IMR-90 (cell line): ENCODE measurements at places on chromosomes 1 and 21. TPM values are rescaled to one million over a fixed set of nuclear protein-coding genes. Genes with fewer than 3 reads are reported as not detected.

HTR6 gene
- not detected in 2 replicates for total RNA-seq

DNA sequence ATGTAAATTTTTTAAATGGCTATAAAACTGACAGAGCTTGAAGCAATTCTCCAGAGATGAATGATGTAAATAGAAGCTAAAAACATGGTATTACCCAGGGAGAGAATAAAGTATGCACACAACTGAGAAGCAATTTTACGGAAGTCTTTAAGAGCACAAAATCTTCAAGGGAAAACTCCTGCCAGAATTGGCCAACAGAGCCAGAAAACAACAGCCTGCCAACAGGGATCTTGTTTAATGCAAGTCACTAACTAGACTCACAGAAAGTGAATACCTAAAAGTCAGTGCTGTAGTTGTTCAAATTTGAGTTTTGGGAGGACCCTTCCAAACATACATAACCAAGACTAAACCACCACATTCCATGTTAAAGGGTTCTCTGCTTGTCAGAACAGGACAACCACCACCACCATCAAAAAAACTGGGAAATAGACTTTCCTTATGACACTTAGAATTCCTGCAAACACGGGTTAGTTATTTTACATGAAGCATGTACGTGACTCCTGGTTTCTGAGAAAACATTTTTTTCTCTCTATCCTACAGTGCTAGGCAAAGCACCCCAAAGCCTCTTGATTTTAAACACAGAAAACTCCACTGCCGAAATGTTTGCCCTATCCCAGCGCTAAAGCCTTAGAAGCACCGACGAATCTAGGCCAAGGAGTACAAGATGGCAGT lies 1.6 kb downstream of the EPS15 start:
- peaks cover 9% of the 10 kb centered on the region for H3K4me1 ChIP-seq
- no peaks in the 10 kb centered on the region for H3K27me3 ChIP-seq
- no peaks in the 10 kb centered on the region for H3K36me3 ChIP-seq
- H3K4me3 ChIP-seq: peak overlapping the region; percentile 98
- peak overlapping the region; percentile 66 for H3K27ac ChIP-seq
- peak; percentile 11 for DNase-seq

GRCh38 chr1:7199077-7199779 lies 414.0 kb downstream of the CAMTA1 start:
- no peaks in the 10 kb centered on the region for H3K36me3 ChIP-seq
- no peaks in the 10 kb centered on the region for H3K4me1 ChIP-seq
- H3K27me3 ChIP-seq: no peaks in the 10 kb centered on the region; the same call in 1 of the 2 replicates
- H3K4me3 ChIP-seq: no peak overlapping the region
- no peak for DNase-seq

- no peak for DNase-seq
- H3K27ac ChIP-seq: no peak overlapping the region
- H3K4me1 ChIP-seq: peaks cover 18% of the 10 kb centered on the region
These were observed 109.6 kb downstream of the ZBTB18 start for GRCh38 chr1:244160455-244161235.

DNA sequence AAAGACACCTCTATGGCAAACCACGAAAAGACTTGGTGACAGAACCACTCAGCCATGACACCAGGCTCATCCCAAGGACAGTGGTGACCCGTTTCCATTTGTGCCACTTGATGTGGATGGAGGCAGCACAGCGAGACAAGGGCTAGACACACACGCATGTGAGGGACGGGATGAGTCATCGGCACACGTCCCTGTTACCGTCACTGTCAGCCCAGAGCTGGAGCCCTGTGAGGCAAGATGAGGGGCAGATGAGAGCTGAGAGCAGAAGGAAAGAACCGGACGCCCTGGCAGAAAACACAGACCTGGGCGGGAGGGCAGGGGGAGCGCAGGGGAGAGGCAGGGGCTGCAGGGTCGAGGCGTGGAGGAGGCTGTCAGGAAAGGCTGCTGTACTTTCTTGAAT lies 57.8 kb downstream of the SIK1 start:
- H3K27me3 ChIP-seq: no peaks in the 10 kb centered on the region; the same call in 1 of the 2 replicates
- H3K4me3 ChIP-seq: no peak overlapping the region
- no peaks in the 10 kb centered on the region for H3K4me1 ChIP-seq
- peak; percentile 46 for DNase-seq
- no peaks in the 10 kb centered on the region for H3K36me3 ChIP-seq
- H3K27ac ChIP-seq: no peak overlapping the region

DNA sequence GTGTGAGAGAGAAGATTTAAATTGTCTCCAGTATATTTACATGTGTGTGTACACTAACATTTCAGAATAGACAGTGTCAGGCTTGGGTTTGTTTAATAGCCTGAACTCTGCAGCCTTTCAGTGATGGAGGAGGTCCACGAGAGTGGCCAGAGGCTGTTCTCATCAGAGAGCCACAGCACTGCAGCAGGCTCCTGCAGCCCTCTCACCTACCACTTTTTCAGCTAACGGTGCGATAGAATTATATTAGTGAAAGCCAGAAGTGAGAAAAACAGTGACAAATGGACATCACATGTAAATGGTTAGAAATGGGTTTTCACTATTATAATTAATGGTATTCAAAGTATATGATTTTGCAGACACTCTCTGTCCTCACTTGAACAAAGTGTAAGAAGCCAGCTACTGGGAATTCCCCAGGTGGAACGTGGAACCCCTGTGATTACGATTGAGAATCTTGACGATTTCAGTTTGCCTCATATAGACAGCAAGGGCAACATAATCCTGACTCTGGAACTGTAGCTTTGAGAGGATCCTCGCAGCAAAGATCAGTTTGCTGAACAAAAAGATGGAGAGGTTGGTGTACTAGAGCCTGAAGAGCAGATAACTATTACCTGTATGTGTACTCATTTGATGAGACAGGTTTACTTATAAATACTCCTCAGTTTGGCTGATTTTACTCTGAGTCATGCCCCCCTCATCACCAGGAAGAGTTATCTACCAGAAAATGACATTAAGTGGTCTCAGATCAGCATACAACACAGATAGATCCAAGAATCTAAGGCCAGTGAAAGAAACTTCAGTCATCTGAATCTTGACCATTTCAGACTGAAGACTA lies 31.4 kb downstream of the IFI16 start:
- peaks cover 4% of the 10 kb centered on the region; the same call in 1 of the 2 replicates for H3K4me1 ChIP-seq
- no peaks in the 10 kb centered on the region for H3K27me3 ChIP-seq
- DNase-seq: no peak
- peaks cover 33% of the 10 kb centered on the region for H3K36me3 ChIP-seq

CAMK2N1 gene
- 10.2 and 28.9 TPM in 2 replicates for total RNA-seq

DNA sequence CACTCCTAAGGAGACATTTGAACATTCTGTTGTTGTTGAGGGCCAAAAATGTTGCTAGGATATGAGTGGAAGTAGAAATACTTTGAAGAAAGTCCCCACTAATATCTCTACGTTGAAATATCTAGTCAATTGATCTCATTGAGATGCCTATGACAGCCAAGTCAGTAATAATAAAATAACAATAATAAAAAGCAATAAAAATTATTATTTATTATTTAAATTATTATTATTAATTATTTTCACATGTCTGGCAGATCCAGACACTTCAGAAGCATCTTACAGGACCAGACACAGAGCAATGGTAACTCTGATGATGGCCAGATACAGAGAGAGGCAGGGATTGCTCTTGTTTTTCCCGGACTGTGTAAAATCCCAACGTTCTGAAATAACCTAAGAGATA lies 143.5 kb upstream of the PALMD start:
- no peak overlapping the region for H3K27ac ChIP-seq
- DNase-seq: no peak
- H3K27me3 ChIP-seq: no peaks in the 10 kb centered on the region
- no peak overlapping the region for H3K4me3 ChIP-seq

PPIAL4G gene
- not detected in 2 replicates for total RNA-seq

KCNH1 gene
- total RNA-seq: 0.54 and 0.56 TPM in 2 replicates

DNA sequence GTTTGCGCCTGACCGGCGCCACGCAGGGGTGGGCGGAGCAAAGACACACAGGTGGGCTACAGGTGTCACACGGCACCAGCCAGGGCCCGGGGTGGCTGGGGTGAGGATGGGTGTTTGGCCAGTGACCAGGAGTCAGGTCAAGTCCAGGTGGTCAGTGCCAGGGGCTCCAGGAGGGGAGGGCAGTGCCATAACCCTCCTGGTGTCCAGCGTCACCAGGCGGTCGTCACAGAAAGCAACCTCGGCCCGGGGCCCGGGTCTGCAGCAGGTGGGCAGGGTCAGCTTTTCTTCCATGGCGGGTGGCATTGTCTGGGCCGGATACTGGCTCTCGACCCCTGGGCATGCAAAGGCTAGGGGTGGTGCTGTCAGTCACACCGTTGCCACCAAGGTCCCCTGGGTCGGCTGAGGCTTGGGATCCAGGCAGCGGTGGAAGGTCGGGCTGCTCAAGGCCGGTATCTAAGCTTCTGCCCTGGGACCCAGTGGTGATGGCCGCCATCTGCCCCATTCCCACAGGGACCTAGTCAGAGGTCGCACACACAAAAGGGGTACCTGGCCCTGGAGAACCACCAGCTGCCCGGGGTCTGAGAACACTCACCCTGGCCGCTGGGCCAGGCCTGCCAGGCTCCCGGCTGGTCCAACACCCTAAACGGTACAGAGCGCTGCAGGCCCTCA lies 1.8 kb downstream of the FNDC10 start:
- H3K27me3 ChIP-seq: peaks cover 24% of the 10 kb centered on the region
- no peak overlapping the region for H3K4me3 ChIP-seq
- H3K4me1 ChIP-seq: peaks cover 10% of the 10 kb centered on the region; the same call in 1 of the 2 replicates
- H3K27ac ChIP-seq: no peak overlapping the region
- H3K36me3 ChIP-seq: no peaks in the 10 kb centered on the region
- no peak for DNase-seq

GRCh38 chr1:81325397-81325796 lies 475.3 kb upstream of the ADGRL2 start:
- no peak overlapping the region for H3K27ac ChIP-seq
- H3K4me1 ChIP-seq: no peaks in the 10 kb centered on the region
- H3K36me3 ChIP-seq: no peaks in the 10 kb centered on the region
- H3K4me3 ChIP-seq: no peak overlapping the region

SYT11 gene
- 37.8 and 43.7 TPM in 2 replicates for total RNA-seq

- peaks cover under 1% of the 10 kb centered on the region; the same call in 1 of the 2 replicates for H3K36me3 ChIP-seq
- H3K27ac ChIP-seq: no peak overlapping the region
- H3K27me3 ChIP-seq: no peaks in the 10 kb centered on the region
- peak; percentile 27 for DNase-seq
- H3K4me3 ChIP-seq: no peak overlapping the region
These were observed 144.5 kb downstream of the C1orf21 start for GRCh38 chr1:184531296-184531695.

GRCh38 chr1:115651391-115651790 lies 9.6 kb downstream of the VANGL1 start:
- H3K36me3 ChIP-seq: no peaks in the 10 kb centered on the region; the same call in 1 of the 2 replicates
- no peaks in the 10 kb centered on the region for H3K27me3 ChIP-seq
- no peak for DNase-seq
- H3K4me3 ChIP-seq: no peak overlapping the region

- DNase-seq: no peak
- H3K36me3 ChIP-seq: no peaks in the 10 kb centered on the region
- H3K27me3 ChIP-seq: no peaks in the 10 kb centered on the region
- H3K27ac ChIP-seq: no peak overlapping the region
- H3K4me3 ChIP-seq: no peak overlapping the region
These were observed 52.8 kb upstream of the USP25 start for GRCh38 chr21:15676935-15677334.

CHI3L2 gene
- total RNA-seq: 0.18 TPM in 1 of 2 replicates, not detected in the other

SYNC gene
- 103 and 139 TPM in 2 replicates for total RNA-seq

- no peak overlapping the region for H3K4me3 ChIP-seq
- no peak overlapping the region for H3K27ac ChIP-seq
- no peaks in the 10 kb centered on the region for H3K36me3 ChIP-seq
- H3K4me1 ChIP-seq: no peaks in the 10 kb centered on the region
- no peaks in the 10 kb centered on the region for H3K27me3 ChIP-seq
These were observed 1.5 kb downstream of the RGS18 start for GRCh38 chr1:192159781-192160180.

DNA sequence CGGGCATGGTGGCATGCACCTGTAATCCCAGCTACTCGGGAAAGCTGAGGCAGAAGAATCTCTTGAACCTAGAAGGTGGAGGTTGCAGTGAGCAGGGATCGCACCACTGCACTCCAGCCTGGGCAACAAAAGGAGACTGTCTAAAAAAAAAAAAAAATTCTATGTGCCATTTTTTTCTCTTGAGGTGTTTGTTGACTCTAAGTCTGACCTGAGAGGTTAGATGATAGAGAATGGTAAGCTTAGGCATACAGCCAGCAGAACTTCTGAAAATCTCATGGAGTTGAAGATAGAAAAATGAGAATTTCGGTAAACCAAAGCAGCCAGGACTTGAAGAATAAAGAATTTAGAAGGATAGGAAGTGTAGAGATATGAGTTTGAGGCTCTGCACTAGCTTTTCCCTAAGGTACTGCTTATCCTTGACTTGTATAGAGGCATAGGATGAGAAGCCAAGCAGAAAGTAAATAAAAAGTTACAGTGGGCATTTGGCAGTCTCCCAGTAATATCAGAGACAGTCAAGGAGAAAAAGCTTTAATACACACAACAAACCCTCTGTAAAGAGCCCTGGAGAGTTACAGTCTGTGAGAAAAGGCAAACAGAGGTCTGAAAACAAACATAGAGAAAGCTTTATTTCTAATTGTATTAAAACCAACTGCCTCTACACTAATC lies 24.3 kb downstream of the F13B start:
- no peak overlapping the region for H3K27ac ChIP-seq
- H3K36me3 ChIP-seq: no peaks in the 10 kb centered on the region
- no peaks in the 10 kb centered on the region for H3K27me3 ChIP-seq
- no peak overlapping the region for H3K4me3 ChIP-seq
- DNase-seq: no peak
- no peaks in the 10 kb centered on the region for H3K4me1 ChIP-seq

DNA sequence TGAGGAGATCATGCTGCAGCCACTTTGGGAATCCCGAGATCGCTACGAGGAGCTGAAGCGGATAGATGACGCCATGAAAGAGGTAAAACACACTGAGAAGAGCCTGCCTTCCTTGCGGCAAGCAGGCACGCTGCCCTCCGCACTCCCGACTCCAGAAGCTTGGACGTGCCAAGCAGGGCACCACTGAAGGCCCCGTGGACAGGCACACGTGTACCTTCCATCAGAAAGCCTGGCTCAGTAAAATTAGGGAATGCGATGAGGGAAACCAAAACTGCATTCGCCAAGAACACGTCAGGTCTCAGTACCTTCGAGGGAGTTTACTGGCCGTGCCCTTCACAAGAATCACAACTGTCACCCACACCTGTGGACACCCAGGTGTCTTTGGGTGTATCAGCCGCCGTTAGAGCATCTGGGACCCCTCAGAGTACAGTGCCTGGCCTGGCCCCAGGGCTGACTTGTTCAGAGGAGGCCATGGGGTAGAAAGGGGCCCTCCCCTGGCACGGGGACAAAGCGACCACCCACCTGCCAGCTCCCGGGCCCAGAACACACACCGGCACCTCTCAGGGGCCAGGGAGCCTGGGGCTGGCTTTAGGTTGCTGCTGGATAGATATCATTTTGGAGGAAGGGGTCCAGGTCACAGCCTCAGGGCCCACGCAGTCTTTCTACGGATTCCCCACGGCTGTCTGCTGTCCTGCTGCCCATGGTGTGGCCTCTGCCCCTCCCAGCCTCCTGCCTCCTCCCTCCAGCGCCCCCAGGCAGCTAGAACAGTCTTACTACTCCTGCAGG lies 108.4 kb downstream of the WDR4 start:
- peaks cover 9% of the 10 kb centered on the region; the same call in 1 of the 2 replicates for H3K36me3 ChIP-seq
- no peak for DNase-seq
- H3K4me3 ChIP-seq: no peak overlapping the region
- H3K27ac ChIP-seq: no peak overlapping the region

SYT2 gene
- under 0.01 TPM in 2 replicates for total RNA-seq
